ENCODE measurements at places on chromosomes 1 and 21. TPM values are rescaled to one million over a fixed set of nuclear protein-coding genes. Genes with fewer than 3 reads are reported as not detected.

DNA sequence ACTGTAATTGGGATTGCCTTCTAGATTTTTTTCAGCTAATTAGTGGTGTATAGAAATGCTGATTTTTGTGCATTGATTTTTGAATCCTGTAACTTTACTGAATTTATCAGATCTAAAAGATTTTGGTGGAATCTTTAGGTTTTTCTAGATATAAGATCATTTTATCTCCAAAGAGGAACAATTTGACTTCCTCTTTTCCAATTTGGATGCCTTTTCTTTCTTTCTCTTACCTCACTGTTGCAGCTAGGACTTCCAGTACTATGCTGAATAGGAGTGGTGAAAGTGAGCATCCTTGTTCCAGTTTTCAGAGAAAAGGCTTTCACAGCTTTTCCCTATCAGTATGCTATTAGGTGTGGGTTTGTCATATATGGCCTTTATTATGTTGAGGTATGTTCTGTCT, 53.6 kb downstream of the TESK2 start:
- no peak overlapping the region for H3K4me3 ChIP-seq
- no peak for DNase-seq
- H3K36me3 ChIP-seq: no peaks in the 10 kb centered on the region
- no peak overlapping the region for H3K27ac ChIP-seq

- H3K36me3 ChIP-seq: no peaks in the 10 kb centered on the region
- H3K4me3 ChIP-seq: no peak overlapping the region
- no peak overlapping the region for H3K27ac ChIP-seq
- peaks cover 41% of the 10 kb centered on the region for H3K27me3 ChIP-seq
Measured at GRCh38 chr21:45019076-45019886, 55.1 kb upstream of the ADARB1 start.

- no peak for DNase-seq
- no peaks in the 10 kb centered on the region for H3K36me3 ChIP-seq
- H3K4me1 ChIP-seq: no peaks in the 10 kb centered on the region
- H3K27me3 ChIP-seq: peaks cover 77% of the 10 kb centered on the region
- H3K27ac ChIP-seq: no peak overlapping the region
Measured at GRCh38 chr21:46113497-46114176, 15.7 kb downstream of the COL6A2 start.

- no peak for DNase-seq
- peaks cover 4% of the 10 kb centered on the region for H3K4me1 ChIP-seq
- no peaks in the 10 kb centered on the region for H3K27me3 ChIP-seq
- H3K36me3 ChIP-seq: no peaks in the 10 kb centered on the region
- no peak overlapping the region for H3K27ac ChIP-seq
- no peak overlapping the region for H3K4me3 ChIP-seq
Measured at GRCh38 chr1:166693673-166694297, 145.5 kb upstream of the POGK start.

GRCh38 chr1:30160999-30161689, 562.2 kb downstream of the MATN1 start:
- no peaks in the 10 kb centered on the region for H3K36me3 ChIP-seq
- peaks cover 13% of the 10 kb centered on the region for H3K27me3 ChIP-seq
- H3K4me1 ChIP-seq: peaks cover 12% of the 10 kb centered on the region
- no peak overlapping the region for H3K4me3 ChIP-seq
- no peak for DNase-seq

DNA sequence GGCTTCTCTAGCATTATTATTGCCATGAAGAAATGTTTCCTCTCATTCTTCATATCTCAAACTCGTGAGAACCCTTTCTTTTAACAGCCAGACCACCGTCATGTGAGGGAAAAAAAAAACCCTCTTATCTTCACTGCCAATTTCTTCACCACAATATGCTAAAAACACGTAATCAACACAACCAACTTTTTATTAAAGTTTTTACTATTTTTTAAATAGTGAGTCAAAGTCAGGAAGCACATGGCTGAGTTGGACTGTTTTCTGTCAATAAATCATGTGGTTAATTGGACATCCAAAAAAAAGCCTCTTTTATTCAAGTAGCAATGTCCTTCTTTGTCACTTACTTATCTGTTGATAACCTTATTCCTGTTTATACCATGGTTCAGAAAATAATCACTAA, 55.9 kb upstream of the SAMD13 start:
- no peak overlapping the region for H3K27ac ChIP-seq
- no peaks in the 10 kb centered on the region for H3K36me3 ChIP-seq

Gene AVPR1B
- not detected for total RNA-seq

Measured in K562 (cell line).